Gastrocnemius medialis (tissue), 4 donors: ENCODE measurements at places on chromosomes 7 and 10. TPM values are rescaled to one million over a fixed set of nuclear protein-coding genes. Genes with fewer than 3 reads are reported as not detected.
A peak's percentile ranks its signal among the peaks of the same experiment; 100 is the strongest.

GRCh38 chr10:87593702-87594101, 66.0 kb upstream of the PAPSS2 start:
- DNase-seq, result no peak
- H3K27me3 ChIP-seq, result no peaks in the 10 kb centered on the region
- no peak overlapping the region for H3K27ac ChIP-seq
- H3K4me3 ChIP-seq, result no peak overlapping the region
- H3K4me1 ChIP-seq, result no peaks in the 10 kb centered on the region

PRR15 gene
- not detected for total RNA-seq

UTF1 gene
- not detected for total RNA-seq

CD36 gene
- 275 TPM for total RNA-seq

TRIM50 gene
- total RNA-seq, result not detected

GALNT17 gene
- 1.9 TPM for total RNA-seq

AEBP1 gene
- total RNA-seq, result 22.3 TPM

PLPP4 gene
- total RNA-seq, result not detected

- H3K27me3 ChIP-seq, result no peaks in the 10 kb centered on the region
- peak within 1 kb of the TSS; percentile 49 for H3K27ac ChIP-seq
- no peaks in the 10 kb centered on the region for H3K36me3 ChIP-seq
- H3K4me1 ChIP-seq, result no peaks in the 10 kb centered on the region
Measured at GRCh38 chr7:150567169-150567568, at the start of gene GIMAP4. Gene GIMAP4, plus strand, starts transcription at chr7:150567390. Its CDS starts 2,512 bp downstream, at chr7:150569902.

AKR1B15 gene
- total RNA-seq, result 5.1 TPM

GRCh38 chr10:67612577-67613537, 83.1 kb downstream of the CTNNA3 start:
- H3K27ac ChIP-seq, result no peak overlapping the region
- H3K4me3 ChIP-seq, result no peak overlapping the region
- no peak for DNase-seq
- H3K27me3 ChIP-seq, result no peaks in the 10 kb centered on the region
- H3K4me1 ChIP-seq, result peaks cover 4% of the 10 kb centered on the region

CTNNA3 gene
- 14.3 TPM for total RNA-seq

GPR26 gene
- not detected for total RNA-seq

ADCYAP1R1 gene
- 0.05 TPM for total RNA-seq

DNA sequence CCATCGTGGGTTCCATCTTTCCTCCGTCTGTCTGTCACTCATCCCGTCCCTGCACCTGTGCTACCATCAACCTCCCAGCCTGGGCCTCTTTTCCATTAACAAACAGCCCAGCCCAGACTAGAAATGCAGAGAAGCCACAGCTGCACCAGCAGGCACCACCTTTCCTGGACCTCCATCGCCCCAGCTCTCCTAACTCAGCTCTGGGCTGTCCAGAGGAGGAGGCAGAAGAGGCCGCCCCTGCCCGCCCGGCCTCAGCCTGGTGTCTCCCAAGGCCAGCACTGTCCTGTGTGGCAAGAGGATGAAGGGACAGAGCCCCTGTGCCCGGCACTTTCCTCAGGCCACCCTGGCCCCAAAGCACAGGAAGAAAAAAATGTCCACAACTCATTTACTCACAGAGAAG, 225.6 kb downstream of the PTPRN2 start:
- no peaks in the 10 kb centered on the region for H3K36me3 ChIP-seq
- H3K4me3 ChIP-seq, result no peak overlapping the region
- no peak for DNase-seq
- no peak overlapping the region for H3K27ac ChIP-seq

- H3K4me3 ChIP-seq, result no peak overlapping the region
- H3K36me3 ChIP-seq, result peaks cover 18% of the 10 kb centered on the region
- H3K27me3 ChIP-seq, result no peaks in the 10 kb centered on the region
- H3K4me1 ChIP-seq, result peaks cover 70% of the 10 kb centered on the region
- peak overlapping the region; percentile 100 for H3K27ac ChIP-seq
Measured at GRCh38 chr10:102802920-102803534, 34.2 kb downstream of the CYP17A1 start.

ATOH7 gene
- total RNA-seq, result not detected

- H3K4me3 ChIP-seq, result no peak overlapping the region
- no peak for DNase-seq
- H3K27ac ChIP-seq, result no peak overlapping the region
- no peaks in the 10 kb centered on the region for H3K36me3 ChIP-seq
- H3K27me3 ChIP-seq, result no peaks in the 10 kb centered on the region
- no peaks in the 10 kb centered on the region for H3K4me1 ChIP-seq
Measured at GRCh38 chr7:50212666-50213621, 91.6 kb upstream of the IKZF1 start.

ACSL5 gene
- total RNA-seq, result 3.1 TPM

DLX5 gene
- not detected for total RNA-seq

EN2 gene
- total RNA-seq, result 0.31 TPM

DNA sequence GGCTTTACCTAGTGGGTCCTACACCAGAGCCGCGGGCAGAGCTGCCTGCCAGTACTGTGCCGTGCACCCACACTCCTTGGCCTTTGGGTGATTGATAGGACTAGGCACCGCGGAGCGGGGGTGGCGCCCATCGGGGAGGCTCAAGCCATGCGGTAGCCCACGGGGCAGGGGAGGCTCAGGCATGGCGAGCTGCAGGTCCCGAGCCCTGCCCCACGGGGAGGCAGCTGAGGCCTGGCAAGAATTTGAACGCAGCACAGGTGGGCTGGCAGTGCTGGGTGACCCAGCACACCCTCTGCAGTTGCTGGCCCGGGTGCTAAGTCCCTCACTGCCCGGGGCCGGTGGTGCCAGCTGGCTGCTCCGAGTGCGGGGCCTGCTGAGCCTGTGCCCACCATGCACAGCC, 32.3 kb upstream of the KIAA1217 start:
- H3K27me3 ChIP-seq, result no peaks in the 10 kb centered on the region
- H3K27ac ChIP-seq, result no peak overlapping the region
- H3K36me3 ChIP-seq, result no peaks in the 10 kb centered on the region
- no peak for DNase-seq

DNA sequence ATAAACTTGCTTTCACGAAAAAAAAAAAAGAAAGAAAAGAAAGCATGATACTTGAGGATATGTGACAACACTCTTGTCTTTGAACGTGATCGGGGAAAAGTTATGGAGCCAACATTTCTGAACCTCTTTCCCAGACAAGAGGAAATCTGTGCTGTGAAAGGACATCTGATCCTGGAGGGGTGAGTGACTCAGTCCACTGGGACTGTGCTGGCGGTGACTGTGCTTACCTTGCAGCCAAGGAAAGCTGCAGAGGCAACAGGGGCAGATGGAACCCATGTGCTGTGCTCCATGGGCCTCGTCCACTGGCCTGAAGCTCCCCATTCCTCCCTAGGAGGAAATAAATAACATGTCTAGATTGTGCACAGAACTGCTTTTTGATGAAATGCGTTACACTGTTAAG, 116.5 kb upstream of the RAB11FIP2 start:
- H3K27me3 ChIP-seq, result no peaks in the 10 kb centered on the region
- H3K27ac ChIP-seq, result no peak overlapping the region
- H3K36me3 ChIP-seq, result no peaks in the 10 kb centered on the region
- H3K4me1 ChIP-seq, result no peaks in the 10 kb centered on the region

GRCh38 chr10:101001659-101002035, 2.0 kb downstream of the LZTS2 start:
- H3K4me1 ChIP-seq, result peaks cover 38% of the 10 kb centered on the region
- H3K27ac ChIP-seq, result peak overlapping the region; percentile 100
- H3K4me3 ChIP-seq, result peak overlapping the region; percentile 94
- peaks cover 23% of the 10 kb centered on the region for H3K36me3 ChIP-seq
- H3K27me3 ChIP-seq, result no peaks in the 10 kb centered on the region

DNA sequence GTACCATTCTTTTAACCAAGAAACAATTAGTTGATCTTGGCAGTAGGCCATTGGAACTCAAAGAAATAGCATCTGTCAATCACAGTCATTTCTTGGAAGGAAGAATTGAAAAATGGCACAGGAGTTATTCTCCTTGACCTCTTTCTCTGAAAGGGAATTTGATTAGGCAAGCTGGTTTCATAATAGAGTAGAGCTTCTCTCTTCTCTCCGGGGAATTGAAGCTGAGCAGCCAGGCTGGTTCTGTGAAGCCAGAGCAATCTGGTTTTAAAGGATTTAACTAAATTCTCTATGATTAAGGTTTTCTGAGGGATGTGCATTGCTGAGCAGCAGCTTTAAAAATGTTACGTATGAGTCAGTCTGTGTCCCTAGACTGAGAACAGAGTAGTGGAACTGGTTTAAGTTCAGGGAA, 70.2 kb downstream of the AHCYL2 start:
- H3K36me3 ChIP-seq, result no peaks in the 10 kb centered on the region
- peak overlapping the region; percentile 4 for H3K27ac ChIP-seq
- H3K4me1 ChIP-seq, result peaks cover 27% of the 10 kb centered on the region
- no peaks in the 10 kb centered on the region for H3K27me3 ChIP-seq

GRCh38 chr7:2019711-2020511, 212.8 kb downstream of the MAD1L1 start:
- DNase-seq, result no peak
- peak overlapping the region; percentile 29 for H3K27ac ChIP-seq
- no peaks in the 10 kb centered on the region for H3K36me3 ChIP-seq
- H3K27me3 ChIP-seq, result no peaks in the 10 kb centered on the region

MYO3A gene
- not detected for total RNA-seq

DNA sequence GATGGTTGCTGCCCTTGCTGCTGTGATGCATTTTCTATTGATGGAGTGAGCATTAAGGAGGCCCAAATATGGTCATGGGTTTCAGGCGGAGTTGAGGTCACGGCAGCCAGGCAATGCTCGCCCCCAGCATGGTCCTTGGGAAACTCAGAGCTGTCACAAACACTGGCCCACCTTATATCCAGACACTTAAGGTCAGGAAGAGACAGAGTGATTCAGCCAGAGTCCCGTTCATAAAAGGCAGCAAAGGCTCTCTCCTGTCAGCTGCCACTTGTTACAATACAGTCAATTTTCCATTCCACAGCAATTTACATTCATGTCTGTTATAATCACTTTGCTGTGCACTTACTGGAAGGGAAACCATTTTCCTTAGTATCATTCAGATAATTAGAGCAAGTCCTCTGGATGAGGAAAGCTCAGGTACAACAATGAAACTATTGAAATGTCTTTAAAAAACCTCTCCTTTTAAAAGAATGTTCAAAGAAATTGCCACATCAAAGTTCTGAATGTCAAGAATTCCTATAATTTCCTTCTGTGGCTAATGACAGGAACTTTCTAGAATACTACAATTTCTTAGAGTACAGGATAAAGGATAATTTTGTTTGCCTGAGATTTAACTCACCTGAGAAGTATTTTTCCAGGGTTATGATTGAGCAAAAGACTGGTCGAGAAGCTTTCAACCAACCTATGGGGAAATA, 14.8 kb upstream of the ANKRD1 start:
- no peak for DNase-seq
- H3K27ac ChIP-seq, result no peak overlapping the region
- peaks cover 5% of the 10 kb centered on the region for H3K4me1 ChIP-seq
- no peaks in the 10 kb centered on the region for H3K27me3 ChIP-seq

GRCh38 chr10:129756912-129757901, 206.9 kb downstream of the EBF3 start:
- peaks cover 12% of the 10 kb centered on the region for H3K4me1 ChIP-seq
- H3K27me3 ChIP-seq, result no peaks in the 10 kb centered on the region
- no peak for DNase-seq
- H3K4me3 ChIP-seq, result peak overlapping the region; percentile 35

GRCh38 chr7:1947586-1948217, 277.6 kb downstream of the ELFN1 start:
- peaks cover 11% of the 10 kb centered on the region for H3K4me1 ChIP-seq
- no peaks in the 10 kb centered on the region for H3K36me3 ChIP-seq

FRMPD2 gene
- total RNA-seq, result not detected

C7orf33 gene
- total RNA-seq, result not detected

DNA sequence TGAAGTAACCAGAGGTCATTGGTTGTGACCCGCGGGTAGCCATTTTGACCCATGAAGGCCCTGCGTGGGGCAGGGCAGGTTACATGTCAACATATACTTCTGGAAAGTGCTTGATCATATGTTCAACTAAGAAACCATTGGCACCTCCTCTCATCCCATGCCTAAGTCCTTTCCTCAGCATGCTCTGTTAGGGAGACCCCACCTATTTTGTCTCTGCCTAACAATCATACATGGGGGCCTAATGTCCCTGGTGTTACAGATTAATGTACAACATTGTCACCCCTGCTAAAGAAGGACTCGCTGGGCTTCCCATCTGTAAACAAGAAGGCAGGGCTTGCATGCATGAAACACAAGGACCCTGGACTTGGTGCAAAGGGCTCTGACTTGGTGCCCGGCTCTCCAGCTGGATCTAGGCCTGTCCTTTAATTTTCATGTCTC, 133.7 kb upstream of the TNS3 start:
- DNase-seq, result no peak
- no peaks in the 10 kb centered on the region for H3K27me3 ChIP-seq
- no peak overlapping the region for H3K4me3 ChIP-seq
- H3K4me1 ChIP-seq, result no peaks in the 10 kb centered on the region

TMEM26 gene
- not detected for total RNA-seq

PARP12 gene
- total RNA-seq, result 4.3 TPM

GRCh38 chr10:43260911-43261577, 5.8 kb downstream of the RASGEF1A start:
- no peak for DNase-seq
- no peak overlapping the region for H3K27ac ChIP-seq
- H3K4me1 ChIP-seq, result no peaks in the 10 kb centered on the region

- no peak overlapping the region for H3K27ac ChIP-seq
- DNase-seq, result no peak
- no peaks in the 10 kb centered on the region for H3K4me1 ChIP-seq
- peaks cover 15% of the 10 kb centered on the region for H3K36me3 ChIP-seq
- no peak overlapping the region for H3K4me3 ChIP-seq
- H3K27me3 ChIP-seq, result no peaks in the 10 kb centered on the region
Measured at GRCh38 chr7:139043823-139044812, 8.3 kb upstream of the ZC3HAV1L start.

GRCh38 chr7:155750255-155751125, 61.8 kb downstream of the SHH start:
- H3K27ac ChIP-seq, result no peak overlapping the region
- no peaks in the 10 kb centered on the region for H3K27me3 ChIP-seq
- H3K36me3 ChIP-seq, result peaks cover 5% of the 10 kb centered on the region
- H3K4me1 ChIP-seq, result peaks cover 65% of the 10 kb centered on the region
- no peak for DNase-seq
- H3K4me3 ChIP-seq, result no peak overlapping the region

- no peaks in the 10 kb centered on the region for H3K27me3 ChIP-seq
- peak overlapping the region; percentile 29 for H3K4me3 ChIP-seq
- no peak overlapping the region for H3K27ac ChIP-seq
- no peaks in the 10 kb centered on the region for H3K4me1 ChIP-seq
- DNase-seq, result no peak
Measured at GRCh38 chr10:18340496-18341051, 200.3 kb downstream of the CACNB2 start.

CPN1 gene
- total RNA-seq, result not detected

DNA sequence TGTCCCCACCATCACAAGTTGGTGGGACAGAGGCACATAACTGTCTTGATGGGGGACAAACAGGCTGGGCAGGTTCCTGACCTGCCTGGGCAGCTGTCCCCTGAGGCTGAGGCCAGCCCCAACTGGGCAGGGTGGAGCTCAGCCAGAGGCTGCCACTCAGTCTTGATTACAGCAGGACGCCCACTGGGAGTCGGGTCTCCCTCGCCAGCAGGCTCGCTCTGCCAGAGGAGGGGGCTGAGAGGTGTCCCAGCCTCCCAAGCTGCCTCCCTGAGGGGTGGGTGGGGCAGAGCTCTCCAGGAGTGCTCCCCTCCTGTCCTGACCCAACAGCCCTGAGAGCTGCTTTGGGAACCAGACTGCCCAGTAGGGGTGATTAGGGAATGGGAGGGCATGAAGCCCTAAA, 1.8 kb upstream of the CAMK2G start:
- peak overlapping the region; percentile 93 for H3K27ac ChIP-seq
- H3K36me3 ChIP-seq, result no peaks in the 10 kb centered on the region
- H3K27me3 ChIP-seq, result no peaks in the 10 kb centered on the region
- DNase-seq, result no peak
- peaks cover 46% of the 10 kb centered on the region for H3K4me1 ChIP-seq

- no peak for DNase-seq
- no peaks in the 10 kb centered on the region for H3K36me3 ChIP-seq
- no peaks in the 10 kb centered on the region for H3K27me3 ChIP-seq
- H3K4me1 ChIP-seq, result no peaks in the 10 kb centered on the region
- H3K27ac ChIP-seq, result no peak overlapping the region
Measured at GRCh38 chr10:11724938-11725776, 17.0 kb upstream of the ECHDC3 start.

NKX1-2 gene
- not detected for total RNA-seq

BUD31 gene
- 28.6 TPM for total RNA-seq
